ENCODE measurements at places on chromosomes 2 and 18.

DNA sequence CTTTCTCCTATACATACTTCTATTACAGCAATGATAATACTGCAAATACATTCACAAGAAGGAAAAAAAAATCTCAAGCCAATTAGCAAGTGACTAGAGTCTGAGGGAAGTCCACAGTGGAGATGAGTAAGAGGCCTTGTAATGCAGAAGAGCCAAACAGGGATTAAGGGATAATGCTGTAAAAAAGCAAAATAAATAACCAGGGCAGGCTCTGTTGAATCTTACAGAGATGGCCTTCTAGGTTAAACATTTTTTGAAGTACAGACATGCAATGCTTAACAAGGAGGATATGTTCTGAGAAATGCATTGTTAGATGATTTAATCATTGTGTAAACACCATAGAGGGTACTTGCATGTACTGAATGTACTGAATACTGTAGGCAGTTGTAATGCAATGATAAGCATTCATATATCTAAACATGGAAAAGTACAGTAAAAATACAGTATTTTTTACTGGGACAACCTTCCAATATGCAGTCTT, 122.1 kb upstream of the RMDN2 start:
- no peak for DNase-seq

GRCh38 chr2:46230677-46231425, 66.4 kb upstream of the EPAS1 start:
- no peak for DNase-seq

- no peak for DNase-seq
Observed at GRCh38 chr2:97355887-97356286, 233.8 kb downstream of the ANKRD36B start.

- no peak for DNase-seq
Observed at GRCh38 chr2:121520641-121520994, 10.1 kb upstream of the RNU4ATAC start.

- DNase-seq, result no peak
Observed at GRCh38 chr2:120707816-120708215, 27.9 kb upstream of the GLI2 start.

GRCh38 chr2:183803596-183803995, 679.4 kb downstream of the NUP35 start:
- no peak for DNase-seq

DNA sequence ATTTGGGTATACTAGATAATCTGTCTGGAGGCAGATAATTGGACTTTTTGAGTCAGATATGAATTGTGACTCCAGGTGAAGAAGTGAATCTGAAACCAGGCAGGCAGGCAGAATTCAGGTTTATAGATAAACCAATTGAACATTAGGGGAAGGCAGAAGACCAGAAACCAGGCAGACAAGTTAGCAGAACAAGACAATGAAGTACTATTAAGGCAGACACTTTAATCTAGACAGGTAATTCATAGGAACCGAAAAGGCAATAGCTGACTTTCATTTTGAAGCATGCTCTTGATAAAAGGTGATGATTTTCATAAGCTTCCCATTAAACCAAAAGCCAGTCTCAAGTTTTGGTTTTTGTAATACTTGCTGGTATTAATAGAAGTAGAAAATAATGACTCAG, 19.3 kb upstream of the SLC4A10 start:
- DNase-seq, result no peak

GRCh38 chr2:216765761-216766262, 70.5 kb upstream of the IGFBP5 start:
- no peak for DNase-seq

DNA sequence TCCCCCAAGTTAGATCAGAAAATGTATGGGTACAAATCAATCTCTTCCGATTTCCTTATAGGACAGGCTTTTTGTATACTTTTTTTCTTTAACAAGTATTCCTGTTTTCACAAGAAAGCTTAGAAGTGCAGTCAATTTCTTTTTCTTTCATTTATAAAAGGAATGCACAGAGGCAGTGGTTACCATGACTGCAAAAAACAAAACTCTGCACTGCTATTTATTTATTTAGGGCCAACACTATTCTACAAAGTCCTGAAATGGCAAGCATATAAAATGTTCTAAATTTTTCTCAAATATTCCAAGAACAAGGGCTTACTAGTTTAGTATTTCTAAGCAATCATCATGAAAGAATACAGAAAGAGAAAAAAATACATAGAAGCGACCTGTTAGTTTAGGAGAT, 22.2 kb downstream of the ATAD2B start:
- no peak for DNase-seq

DNA sequence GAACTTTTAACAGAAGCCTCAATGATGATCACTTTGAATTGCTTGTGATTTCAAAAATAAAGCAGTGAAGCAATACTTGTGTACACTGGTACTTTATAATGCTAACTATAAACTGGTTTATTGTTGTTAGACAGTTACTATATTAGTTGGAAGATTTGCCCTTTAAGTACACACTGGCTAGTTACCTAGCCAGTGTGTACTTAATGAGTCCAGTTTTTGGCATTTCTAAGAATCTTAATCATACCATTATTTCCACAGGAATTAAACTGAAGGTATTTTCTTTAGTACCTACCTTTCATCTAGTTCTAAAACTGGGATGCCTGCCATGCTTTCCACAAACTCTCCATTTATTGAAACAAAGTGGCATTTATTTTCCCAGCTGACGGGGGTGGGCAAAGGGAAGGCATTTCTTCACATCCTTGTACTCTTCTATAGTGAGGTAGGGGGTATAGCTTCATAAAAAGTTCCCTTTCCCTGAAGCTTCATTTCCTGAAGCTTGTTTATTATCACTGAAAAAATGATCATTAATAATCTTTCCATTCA, 49.9 kb downstream of the UGP2 start:
- no peak for DNase-seq

DNA sequence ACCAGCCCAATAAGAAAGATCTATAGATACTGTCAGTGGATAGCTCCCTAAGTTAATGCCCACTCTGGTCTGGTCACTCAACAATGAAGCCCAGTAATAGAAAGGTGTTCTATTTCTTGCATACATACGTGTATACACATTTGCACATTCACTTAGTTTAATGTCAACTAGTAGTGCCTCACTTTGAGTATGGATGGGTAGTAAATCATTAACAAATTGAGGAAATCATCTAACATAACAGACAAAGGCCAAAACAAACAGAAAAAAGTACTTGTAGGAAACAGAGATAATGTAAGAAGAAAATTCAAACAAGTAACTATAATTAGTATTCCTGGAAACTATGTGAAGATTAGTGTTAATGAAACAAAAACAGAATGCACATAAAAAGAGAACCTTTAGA, 13.3 kb upstream of the CCDC195 start:
- no peak for DNase-seq

DNA sequence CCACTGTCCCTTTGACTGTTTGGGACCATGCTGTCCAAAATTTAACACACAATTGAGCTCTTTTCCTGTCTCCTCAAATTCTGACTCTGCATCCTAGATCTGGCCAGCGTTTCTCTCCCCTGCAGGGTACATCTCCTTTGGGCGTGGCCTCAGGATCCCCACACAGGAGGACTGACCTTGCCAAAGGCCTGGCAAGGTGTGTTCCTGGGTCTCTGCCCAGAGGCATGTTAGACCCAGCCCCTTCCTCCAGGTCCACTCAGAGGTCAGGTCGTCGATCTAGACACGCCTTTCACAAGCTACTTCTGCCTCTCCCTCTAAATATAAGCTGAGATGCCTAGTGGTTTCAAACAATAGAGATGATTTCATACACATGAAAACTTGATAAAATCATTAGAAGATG, 45.4 kb upstream of the SMIM21 start:
- DNase-seq, result no peak

Data from activated T-cell treated with anti-CD3 and anti-CD28 coated beads, Interleukin-2, amount 50 U/mL, for 24 hours (primary cell).